SK-N-DZ (cell line): ENCODE measurements at places on chromosomes 4 and X.

- no peak for DNase-seq
These were observed 135.1 kb upstream of the MSX1 start for GRCh38 chr4:4724321-4724720.

- no peak for DNase-seq
These were observed 98.8 kb upstream of the CLNK start for GRCh38 chr4:10783351-10783750.

DNA sequence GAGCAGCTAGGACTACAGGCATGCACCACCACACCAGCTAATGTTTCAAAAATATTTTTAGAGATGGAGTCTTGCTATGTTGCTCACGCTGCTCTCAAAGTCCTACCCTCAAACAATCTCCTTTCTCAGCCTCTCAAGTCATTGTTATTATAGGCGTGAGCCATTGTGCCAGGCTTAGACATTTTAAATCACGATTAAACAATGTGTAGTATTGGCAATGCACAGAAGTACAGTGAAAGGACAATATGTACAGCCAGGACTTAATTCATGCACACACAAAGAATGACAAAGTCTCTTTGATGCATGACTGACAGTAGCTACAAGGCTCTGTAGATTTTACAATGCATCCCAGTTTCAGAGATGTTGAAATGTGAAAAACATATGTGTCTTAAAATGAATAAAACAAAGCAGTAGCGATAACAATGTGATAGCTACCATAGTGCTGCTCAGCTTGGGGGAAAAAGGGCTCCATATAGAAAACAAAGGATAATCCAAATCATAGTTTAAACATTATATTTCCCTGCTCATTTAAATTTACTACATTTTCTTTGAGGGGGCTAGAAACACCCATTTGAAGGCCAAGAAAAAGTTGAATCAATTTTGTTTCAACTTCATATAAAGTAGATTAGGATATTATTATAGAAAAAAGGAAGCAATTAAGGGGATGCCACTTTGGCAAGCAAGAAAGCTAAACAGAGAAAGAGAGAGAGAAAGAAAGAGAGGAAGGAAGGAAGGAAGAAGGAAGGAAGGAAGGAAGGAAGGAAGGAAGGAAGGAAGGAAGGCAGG is 272.4 kb upstream of the SMIM31 start:
- no peak for DNase-seq

DNA sequence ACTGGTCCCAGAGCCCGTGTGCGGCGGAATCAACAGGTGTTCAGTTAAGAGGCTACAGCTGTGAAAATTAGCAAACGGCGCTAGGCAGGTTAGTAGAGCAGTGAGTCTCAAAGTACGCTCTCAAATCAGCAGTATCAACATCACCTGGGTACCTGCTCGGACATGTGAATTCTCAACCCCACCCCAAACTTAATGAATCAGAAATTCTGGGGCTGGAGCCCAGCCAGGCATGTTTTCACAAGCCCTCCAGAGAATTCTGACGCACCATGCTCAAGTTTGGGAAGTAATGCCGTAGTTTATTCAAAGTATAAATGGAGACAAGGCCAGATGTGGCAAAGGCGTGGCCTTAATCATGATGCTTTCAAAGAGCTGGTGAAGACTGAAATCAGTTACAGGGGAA is 58.2 kb upstream of the PTCHD1 start:
- DNase-seq = no peak

GRCh38 chr4:184721254-184721653 is 12.6 kb downstream of the CENPU start:
- no peak for DNase-seq

- no peak for DNase-seq
These were observed 1848.5 kb upstream of the TENM3 start for GRCh38 chr4:180394730-180395129.

DNA sequence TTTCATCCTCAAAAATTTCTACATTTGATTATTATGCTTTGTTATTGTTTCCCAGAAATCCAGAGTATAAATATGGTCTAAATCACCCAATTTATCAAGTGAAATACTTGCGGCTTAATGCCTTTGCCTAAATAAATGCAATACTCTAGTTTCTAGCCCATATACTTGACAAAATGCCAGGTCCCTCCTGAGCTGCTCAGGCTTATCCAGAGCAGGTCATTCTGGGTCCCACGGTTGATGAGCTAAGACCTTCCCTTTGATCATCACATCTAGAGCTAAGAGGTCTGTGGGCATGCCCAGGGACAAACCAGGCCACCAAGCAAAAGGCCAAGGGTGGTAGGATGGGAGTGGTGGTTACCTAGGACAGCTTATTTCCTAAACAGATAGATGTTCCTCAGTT is 180.1 kb downstream of the SMIM20 start:
- no peak for DNase-seq

DNA sequence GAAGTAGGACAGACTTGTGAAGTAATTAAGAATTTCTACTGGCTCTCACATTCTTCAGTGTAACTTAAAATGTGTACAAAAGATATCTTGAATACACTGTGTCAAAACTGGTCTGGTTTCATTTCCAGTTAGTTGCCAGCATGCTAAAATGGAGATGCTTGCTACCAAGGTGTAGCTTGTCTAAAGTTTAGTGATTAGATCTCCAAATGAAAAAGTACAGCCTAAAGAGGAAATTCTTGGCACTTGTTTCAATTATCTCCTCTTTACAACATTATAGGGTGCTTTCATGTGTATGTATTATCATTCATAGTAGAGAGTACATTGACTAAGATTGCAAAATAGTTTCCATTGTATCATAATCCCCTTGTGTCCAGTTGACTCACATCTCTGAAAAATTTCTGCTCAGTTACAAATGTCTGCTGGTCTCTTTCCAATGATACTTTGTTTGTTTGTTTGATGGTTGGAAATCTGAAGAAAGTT is 97.3 kb upstream of the SPRY1 start:
- DNase-seq = no peak

GRCh38 chrX:124212622-124213021 is 119.8 kb upstream of the TEX13D start:
- no peak for DNase-seq

GRCh38 chrX:129654652-129655546 is at the start of gene APLN:
Gene APLN, minus strand, starts transcription at chrX:129654956. Its CDS starts 326 bp downstream, at chrX:129654630.
- no peak for DNase-seq

GRCh38 chr4:48654015-48654664 is 125.9 kb downstream of the FRYL start:
- no peak for DNase-seq

DNA sequence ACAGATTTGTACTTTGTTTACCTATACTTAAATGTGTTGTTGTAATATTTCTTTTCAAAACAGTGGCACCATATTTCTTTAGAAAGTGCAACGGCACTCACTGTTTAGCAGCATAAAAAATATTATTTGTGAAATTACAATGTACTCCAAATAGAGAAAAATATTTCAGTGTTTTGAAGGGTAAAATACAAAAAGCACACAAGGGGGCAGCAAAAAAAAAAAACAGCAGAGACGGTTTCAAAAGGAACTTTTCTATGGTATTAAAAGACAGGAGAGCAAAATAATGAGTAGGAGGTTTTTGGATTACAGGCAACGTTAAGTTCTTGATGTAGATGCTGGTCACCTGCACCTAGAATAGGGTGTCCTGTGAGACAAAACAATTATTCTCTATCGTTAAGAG is 2.0 kb downstream of the NUDT11 start:
- DNase-seq = no peak

GRCh38 chrX:118114971-118115370 is 1.6 kb downstream of the KLHL13 start:
- no peak for DNase-seq

DNA sequence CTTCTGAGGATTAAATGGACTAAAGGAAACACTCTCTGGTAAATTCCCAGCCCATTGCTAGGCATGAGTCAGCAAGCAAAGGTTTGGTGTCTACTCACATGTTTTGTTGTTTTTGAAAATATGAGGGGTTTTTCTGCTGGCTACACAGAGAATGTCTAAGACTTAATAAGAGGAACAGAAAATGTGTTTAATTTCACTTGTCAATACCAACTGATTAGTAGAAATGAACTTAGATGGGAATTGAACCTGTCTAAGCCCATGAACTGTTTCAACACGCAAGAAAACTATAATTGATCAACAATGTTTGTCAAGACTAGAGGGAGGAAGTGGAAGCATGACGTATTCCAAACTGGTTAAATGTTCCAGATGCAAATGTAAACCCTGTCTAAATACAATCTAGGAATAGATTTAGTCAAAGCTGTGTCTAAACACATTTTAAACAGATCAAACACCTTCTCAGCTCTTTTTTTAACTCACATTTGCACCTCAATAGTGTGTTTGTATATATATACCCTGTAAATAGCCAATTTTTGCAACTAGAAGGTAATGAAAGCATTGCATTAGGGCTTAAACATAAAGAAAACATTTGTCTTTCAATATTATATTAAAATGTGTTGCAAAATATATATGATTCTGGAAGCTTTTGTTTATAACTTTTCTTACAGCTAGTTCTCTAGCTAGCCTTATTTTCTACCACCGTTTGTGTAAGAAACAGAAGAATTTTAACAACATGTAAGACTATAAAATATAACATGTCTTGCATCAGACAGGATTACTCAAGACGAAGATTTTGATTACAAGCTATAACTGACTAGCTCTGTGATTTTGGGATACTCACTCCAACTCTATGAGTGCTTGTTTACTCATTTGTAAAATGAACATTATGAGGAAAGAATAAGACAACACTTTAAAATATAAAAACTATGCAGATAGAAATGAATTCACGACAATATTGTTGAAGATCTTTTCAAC is 607.8 kb downstream of the FSTL5 start:
- DNase-seq = no peak

DNA sequence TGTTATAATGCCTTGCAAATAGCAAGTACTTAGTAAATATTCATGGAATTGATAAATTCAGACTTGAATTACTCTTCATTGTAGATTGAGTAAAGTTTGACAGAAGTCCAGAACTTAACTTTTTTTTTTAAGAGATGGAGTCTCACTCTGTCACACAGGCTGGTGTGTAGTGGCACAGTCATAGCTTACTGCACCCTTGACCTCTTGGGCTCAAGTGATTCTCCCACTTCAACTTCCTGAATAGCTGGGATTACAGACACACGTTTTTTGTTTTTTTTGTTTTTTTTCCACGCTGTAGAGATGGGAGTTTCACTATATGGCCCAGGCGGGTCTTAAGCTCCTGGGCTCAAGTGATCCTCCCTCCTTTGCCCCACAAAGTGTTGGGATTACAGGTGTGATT is 32.1 kb downstream of the UBE2K start:
- no peak for DNase-seq

GRCh38 chrX:139204898-139205667 is 325.5 kb upstream of the F9 start:
- peak; percentile 81 for DNase-seq

- DNase-seq = no peak
These were observed 44.0 kb downstream of the STEEP1 start for GRCh38 chrX:119521246-119521645.

DNA sequence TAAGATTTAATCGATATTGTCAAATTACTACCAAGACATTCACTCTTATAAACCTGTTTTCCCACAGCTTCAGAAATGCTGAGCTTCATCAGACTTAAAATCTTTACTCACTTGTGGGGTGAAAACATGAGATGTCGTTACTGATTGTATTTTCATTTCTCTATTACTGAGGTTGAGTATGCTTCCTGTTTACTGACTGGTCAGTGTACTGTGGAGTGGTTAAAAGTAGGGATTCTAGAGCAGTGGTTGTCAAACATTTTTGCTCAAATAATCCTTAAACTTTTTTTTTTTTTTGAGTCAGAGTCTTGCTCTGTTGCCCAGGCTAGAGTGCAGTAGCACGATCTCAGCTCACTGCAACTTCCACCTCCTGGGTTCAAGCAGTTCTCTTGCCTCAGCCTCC is 50.3 kb downstream of the NSUN7 start:
- no peak for DNase-seq

DNA sequence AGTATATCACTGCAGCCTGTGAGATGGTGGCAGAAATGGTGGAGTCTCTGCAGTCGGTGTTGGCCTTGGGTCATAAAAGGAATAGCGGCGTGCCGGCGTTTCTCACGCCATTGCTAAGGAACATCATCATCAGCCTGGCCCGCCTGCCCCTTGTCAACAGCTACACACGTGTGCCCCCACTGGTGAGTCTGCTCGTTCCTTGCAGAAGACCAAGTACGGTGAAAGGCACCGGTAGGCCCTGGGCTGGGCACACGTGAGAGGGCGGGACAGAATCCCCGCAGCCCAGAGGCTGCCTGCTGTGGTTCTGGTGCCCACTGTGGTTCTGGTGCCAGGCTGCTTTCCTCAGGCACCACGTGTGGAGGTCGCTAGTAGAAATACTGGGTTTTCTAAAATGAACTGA is 31.2 kb upstream of the MSANTD1 start:
- DNase-seq = no peak

DNA sequence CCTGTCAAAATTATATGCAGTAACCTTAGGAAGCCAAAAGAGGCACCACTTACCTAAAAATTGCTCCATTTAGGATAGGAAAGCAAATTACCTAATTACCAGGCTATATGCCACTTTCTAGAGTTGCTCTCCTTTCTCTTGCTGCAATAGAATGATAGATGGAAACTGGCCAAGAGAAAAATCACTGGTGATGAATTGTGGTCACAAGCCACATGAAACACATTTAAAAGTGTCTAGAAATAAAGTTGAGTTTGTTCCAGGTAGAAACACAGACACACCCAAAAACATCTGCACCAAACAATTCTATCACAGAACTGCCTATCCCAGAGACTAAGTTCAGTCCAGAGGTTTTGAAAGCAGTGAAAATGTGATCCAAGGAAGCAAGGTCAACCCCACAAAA is 337.7 kb downstream of the PCDH19 start:
- no peak for DNase-seq

- no peak for DNase-seq
These were observed 47.5 kb downstream of the RAPGEF2 start for GRCh38 chr4:159150396-159150795.

- DNase-seq = no peak
These were observed 94.8 kb downstream of the ARSJ start for GRCh38 chr4:113884655-113885054.

DNA sequence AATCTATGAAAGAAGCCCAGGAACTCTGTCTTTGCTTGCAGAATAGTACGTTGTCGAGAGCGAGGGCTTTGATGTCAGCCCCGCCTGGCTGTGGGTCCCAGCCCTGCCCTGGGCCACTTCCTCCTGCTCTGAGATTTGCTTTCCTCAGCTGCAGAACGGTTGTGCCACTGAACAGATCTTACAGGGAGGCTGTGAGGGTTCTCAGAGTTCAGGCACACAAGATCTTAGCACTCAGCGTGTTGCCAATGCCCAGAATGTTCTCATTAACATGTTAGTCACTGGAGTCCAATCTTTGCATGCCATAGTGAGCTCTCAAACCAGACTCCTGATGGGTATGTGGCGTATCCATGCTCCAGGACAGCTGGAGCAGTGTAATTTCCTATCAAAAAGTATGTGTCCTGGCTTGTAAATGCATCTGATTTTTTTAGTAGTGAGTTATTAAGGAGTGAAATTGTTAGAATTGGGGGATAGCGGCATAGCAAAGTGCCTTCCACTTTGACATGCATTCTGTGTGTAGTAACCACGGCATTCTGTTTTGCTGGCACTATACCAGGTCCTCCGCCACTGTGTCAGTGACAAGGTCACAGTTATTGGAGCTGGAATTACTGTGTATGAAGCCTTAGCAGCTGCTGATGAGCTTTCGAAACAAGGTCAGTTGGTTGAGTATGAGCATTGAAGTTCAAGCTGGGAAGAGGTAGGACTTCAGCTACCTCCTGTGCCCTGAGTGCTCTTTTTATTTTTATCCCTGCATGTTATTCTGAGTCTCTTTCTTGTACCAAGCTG is 31.6 kb downstream of the TKTL1 start:
- no peak for DNase-seq
